GM10248 (cell line): ENCODE measurements at places on chromosomes 1 and 21.

- peak; percentile 30 for DNase-seq
Observed at GRCh38 chr1:56526571-56527174, 52.7 kb downstream of the PLPP3 start.

- DNase-seq, result no peak
Observed at GRCh38 chr1:35915693-35916092, 15.2 kb upstream of the AGO3 start.

DNA sequence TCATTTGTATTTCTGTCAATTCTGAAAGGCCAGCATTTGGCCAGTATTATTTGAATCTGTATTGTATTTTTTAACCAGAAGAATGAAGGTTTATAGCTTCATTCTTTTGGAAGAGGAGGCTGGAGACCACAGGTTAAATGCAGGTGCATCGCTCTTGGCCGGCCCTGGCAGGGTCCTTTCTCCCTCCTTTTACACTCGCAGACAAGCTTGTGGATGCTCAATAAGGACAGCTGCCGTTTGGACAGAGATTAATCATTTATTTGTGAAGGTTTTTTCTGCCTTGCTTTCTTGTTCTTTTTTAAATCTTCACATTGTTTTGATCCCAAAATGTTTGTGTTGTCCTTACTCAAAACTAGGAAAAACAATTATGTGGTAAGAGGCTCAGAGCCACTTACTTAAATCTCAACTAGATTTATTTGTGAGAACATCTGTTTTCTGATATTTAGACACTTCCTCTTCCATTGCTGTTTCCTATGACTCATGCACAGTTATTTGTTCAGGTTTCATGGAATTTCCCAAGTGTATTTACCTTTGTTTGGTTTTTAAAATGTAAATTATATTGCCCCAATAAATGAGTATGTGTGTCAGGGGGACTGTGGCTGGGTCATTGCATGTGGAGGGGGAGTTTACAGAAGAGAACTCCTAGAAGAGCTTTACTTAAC, 46.7 kb upstream of the LAMC2 start:
- DNase-seq, result no peak

- peak; percentile 58 for DNase-seq
Observed at GRCh38 chr1:205711105-205712048, 31.1 kb upstream of the SLC45A3 start.

DNA sequence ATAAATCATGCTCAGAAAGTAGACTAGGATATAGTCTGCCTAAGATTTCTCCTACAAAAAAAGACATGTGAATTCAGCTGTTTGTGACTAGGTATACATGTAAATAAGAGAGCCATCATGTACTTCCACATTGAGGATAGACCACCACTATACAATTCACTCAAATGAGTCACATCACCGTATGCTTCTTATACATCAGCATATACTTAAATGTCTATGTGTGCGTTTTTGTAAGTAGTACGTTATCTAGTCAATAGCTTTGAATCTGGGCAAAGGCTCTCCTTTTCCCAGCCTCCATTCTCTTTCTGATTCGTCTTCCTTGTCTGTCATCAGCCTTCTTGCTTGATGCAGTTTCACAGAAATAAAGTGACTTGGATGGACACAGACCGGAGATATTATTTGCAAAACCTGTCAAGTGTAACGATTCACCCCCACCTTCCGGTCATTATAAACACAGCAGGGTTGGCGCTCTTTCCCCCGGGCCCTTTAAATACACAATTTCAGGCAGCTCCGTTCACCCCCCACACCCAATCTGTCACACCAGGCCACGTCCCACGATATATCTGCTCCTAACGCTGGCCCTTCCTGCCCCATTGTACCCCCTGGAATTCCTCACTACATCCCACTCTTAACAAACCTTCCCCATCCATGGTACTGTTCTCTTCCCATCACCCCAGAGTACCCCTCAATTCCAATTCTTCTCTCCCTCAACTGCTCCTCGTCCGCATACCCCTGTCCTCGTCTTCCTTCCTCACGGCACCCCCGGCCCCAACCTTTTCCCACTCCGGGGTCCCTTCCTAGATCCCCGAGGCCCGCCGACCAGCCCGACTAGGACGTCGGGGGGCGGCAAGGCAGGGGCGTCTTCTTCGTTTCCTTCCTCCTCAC, 636 bp downstream of the VAMP4 start:
- DNase-seq, result peak; percentile 61

- no peak for DNase-seq
Observed at GRCh38 chr1:37652976-37653375, 18.3 kb upstream of the RSPO1 start.

DNA sequence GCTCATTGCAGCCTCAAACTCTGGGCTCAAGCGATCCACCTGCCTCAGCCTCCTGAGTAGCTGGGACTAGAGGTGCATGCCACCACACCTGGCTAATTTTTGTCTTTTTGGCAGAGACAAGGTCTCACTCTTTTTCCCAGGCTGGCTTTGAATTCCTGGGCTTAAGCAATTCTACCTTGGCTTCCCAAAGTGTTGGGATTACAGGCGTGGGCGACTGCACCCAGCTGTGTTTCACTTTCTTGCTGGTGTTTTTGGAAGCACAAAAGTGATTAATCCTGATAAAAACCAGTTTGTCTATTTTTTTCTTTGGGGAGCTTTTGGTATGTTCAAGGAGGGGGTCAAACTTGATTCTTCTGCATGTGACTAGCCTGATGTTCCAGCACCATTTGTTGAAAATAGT, 19.3 kb downstream of the RNF11 start:
- no peak for DNase-seq

- DNase-seq, result no peak
Observed at GRCh38 chr1:234206651-234207284, 166.5 kb upstream of the COA6 start.

- DNase-seq, result no peak
Observed at GRCh38 chr1:25541425-25541824, 2.0 kb upstream of the LDLRAP1 start.

- DNase-seq, result no peak
Observed at GRCh38 chr1:147334292-147334691, 91.8 kb downstream of the CHD1L start.

GRCh38 chr1:86016076-86016759, 140.4 kb downstream of the COL24A1 start:
- DNase-seq, result no peak

- DNase-seq, result no peak
Observed at GRCh38 chr21:25406887-25407579, 200.2 kb downstream of the MRPL39 start.

DNA sequence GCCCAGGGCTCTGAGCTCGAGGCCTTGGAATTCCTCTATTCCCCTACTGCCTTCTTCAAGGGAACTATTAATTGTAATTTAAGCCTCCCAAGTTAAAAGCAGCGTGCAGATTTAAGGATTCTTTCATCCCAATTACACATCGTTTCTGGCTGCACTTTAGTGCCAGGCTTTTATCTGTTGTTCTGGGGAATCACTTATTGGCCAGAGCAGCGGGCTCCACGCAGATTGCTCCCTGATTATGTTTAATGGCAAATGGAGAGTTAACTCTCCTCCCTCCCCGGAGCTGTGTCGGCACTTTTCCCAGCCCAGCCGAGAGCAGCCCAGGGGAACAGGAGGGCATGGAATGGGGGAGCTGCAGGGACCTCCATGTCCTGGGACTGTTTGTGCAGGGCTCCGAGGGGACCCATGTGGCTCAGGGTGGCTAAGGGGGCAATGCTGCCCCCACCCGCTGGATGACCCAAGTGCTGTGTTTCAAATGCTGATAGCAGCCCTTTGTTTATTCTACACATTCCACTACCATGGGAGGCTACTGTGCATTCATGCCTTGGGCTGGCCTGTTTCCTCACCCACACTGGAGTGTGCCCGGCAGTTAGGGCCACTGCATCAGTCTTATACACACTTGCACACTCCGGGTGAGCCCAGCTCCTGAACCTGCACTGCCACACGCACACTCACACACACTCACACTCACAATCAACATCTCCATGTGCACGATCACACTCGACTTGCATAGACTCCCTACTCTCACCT, 93.3 kb upstream of the POU3F1 start:
- DNase-seq, result no peak

DNA sequence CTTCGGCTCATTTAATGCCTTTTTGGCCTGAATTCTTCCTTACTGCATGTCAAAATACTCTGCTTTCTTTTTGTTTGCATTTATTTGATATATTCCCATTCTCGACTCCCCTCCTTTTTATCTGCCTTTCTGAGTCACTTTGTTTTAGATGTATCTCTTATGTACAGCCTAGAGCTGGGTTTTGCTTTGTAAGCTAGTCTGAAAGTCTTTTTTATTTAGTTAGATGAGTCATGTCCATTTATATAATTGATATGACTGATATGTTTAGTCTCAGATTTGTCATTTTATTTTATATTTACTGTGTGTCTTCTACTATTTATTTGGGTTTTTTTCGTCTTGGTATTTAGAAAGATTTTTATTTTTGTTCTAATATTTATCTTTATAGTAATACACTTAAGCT, 33.6 kb upstream of the GNG5 start:
- no peak for DNase-seq

GRCh38 chr21:41428847-41429246, 2.8 kb downstream of the MX1 start:
- DNase-seq, result no peak

DNA sequence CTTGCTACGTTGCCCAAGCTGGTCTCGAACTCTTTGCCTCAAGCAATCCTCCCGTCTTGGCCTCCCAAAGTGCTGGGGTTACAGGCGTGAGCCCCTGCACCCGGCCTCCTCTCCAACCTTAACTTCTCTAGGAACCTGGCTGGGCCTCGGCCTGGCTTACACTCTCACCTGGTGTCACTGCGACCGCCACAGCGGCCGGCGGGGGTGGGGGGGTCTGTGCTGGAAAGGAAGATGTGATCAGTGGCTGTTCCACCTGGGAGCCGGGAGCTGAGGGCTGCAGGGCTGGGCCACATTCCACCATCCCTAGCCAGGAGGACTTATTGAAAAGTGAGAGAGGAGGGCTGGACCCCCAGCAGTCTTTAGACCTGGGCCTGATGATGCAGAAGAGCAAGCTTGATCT, 48.6 kb downstream of the HSPG2 start:
- no peak for DNase-seq
